CD4-positive, alpha-beta T cell treated with Interleukin-15 for 1 hour (primary cell): ENCODE measurements at places on chromosomes 6 and 20.

DNA sequence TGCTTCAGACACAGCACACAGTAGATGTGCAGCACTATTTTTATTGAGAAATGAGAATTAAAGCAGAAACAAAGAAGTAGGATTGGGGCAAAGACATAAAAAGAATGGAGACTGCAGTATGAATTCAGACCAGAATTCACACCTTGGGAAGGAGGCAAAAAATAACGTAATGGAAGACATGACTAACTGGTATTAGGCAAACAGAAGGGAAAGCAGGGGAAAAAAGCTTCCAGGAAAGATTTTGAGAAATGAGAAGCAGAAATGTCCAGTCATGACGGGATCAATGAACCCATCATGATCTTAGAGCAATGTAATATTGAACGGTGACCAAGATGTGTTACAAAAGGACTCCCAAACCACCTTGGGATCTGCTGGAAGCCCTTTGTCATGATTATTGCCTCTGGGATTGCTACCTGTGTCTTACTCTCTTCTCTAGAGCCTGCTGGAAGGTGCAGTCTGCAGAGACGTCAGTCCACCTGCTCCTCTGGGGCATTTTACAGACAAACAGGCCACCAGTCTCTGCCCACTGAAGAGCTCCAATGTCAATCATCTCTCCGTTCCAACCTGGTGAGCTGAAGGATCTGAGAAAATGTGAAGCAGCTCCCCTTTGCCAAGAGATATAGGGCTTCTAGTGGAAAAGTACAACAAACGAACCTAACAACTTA is 8.7 kb downstream of the NUDT3 start:
- no peak for DNase-seq

GRCh38 chr6:110415086-110415916 is at the start of gene DDO:
Gene DDO (minus strand): TSS chr6:110415575. CDS start chr6:110413462, 2,113 bp downstream.
- peak; percentile 43 for DNase-seq

DNA sequence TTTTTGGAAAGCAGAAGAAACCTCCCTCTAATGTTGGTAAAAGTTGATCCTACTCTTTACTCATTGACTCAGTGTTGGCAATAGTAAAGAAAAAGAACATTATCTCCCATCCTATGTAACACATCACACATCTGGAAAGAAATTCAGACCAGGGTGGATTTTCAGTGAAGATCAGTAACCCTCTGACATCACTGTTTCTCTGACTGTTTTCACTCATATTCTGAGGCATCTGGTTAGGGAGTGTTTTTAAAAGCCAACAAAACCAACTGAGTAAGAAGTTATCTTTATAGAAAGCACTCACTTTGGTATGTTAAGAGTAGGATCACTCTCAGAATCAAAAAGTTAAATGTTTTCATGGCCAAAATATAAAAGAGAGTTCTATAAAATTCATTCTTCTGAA is 143.6 kb downstream of the DST start:
- DNase-seq = no peak

GRCh38 chr20:8061861-8062518 is 42.4 kb upstream of the TMX4 start:
- DNase-seq = no peak

DNA sequence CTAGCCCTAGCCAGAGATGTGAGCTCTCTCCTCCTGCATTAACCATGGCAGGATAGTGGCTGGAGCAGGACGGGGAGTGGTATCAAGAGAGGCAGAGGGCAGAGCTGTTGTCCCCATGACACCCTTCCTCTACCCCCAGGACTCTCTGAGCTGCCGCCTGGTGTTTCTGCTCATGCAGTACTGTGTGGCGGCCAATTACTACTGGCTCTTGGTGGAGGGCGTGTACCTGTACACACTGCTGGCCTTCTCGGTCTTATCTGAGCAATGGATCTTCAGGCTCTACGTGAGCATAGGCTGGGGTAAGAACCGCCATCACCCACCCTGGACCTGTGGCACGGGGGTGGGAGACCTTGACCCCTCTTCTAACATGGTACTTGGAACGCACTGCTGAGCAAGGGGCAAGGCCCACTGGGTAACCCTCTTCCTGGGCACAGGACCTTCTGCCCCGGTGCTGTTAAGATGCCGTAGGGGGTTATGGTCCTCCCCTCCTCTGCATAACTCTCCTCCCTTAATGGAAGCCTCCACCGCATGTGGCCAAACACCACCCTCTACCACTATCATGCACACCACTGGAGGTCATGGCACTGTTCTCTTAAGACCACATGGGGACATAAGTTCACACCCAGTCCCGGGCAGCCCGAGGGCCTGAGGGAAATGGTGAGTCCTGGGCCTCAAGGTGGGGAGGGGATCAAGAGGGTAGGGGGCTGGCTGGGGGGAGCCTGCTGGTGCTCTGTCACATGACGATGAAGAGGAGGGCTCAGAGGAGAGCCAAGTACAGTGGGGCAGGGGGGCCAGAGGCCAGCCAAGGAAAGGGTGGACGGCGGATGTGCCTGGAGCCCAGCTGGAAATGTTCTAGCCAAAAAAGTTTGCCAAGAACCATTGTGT is 25.1 kb downstream of the GLP1R start:
- DNase-seq = peak; percentile 14

DNA sequence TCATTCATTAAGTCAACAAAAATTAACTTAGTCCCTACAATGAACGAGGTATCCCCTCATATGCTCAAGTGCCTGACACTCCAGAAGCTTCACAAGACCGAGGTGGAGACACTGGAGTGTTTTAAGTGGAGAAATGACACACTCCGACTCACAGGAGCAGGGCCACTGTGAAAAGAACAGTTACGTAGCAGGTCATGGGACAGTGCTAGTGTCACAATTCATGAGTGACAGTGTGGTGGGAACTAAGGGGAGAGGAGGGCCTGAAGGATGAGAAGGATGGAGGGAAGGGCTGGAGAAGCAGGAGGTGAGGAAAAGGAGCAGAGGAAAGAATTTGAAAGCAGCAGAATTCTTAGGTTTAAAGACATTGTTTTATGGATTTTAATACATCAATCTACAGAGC is 1.3 kb upstream of the HLA-A start:
- DNase-seq = peak; percentile 61
